CD4-positive, alpha-beta T cell treated with Interleukin-6 for 4 hours (primary cell): ENCODE measurements at places on chromosomes 2 and 18.
A peak's percentile ranks its signal among the peaks of the same experiment; 100 is the strongest.

- no peak for DNase-seq
These were observed 211.8 kb upstream of the DSEL start for GRCh38 chr18:67728364-67728763.

DNA sequence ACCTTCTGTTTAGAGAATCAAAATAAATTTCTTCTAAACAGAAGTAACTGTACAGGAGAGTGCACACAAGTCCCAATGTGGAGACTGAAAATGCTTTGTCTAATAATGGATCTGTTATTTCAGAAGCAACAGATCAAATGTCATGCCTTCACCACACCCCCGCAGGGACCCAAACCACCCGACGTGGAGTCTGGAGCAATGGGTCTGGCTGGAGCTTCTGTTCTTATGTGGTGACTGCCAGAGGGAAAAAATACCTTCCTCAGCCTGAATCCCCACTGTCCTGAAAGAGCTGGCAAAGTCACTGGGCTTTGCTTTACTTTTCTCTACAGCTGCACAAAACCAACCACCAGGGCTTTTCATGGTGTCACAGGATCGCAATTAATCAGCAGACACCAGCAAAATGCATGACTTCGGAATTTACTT is 119.0 kb upstream of the ZFP36L2 start:
- no peak for DNase-seq

GRCh38 chr2:188746727-188747126 is 227.4 kb upstream of the COL3A1 start:
- DNase-seq, result no peak

DNA sequence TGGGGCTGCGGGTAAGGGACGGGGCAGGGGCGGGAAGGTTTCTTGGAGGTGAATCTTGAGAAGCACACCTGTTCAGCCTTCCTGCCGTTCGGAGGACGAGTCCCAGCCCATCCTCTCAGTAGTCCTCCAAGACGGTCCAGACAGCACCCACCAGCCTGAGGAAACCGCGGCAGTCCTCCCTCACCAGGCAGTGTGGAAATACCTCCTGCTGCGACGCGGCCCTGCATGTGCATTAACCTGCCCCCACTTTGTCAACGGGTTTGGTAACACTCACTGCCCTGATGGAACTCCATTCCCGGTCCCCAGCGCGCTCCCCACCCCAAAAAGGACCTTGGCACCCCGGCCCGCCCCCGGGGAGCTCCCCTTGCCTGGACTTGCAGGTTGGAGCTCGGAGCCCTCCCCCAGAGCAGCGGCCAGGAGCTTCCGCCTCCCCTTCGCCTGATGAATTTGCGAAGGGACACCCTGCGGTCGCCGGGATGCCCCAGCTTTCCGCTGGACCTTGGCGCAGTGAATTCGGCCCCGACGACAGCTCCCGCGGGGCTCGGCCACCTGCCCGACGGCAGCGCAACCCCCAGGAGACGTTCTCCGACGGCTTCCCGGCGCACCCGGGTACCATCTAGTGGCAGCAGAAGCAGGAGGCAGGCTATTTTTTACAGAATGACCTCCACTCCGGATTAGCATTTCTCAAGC is 31.5 kb downstream of the ACVR1C start:
- peak; percentile 69 for DNase-seq

GRCh38 chr18:63454497-63454896 is 22.3 kb upstream of the SERPINB5 start:
- DNase-seq, result no peak

DNA sequence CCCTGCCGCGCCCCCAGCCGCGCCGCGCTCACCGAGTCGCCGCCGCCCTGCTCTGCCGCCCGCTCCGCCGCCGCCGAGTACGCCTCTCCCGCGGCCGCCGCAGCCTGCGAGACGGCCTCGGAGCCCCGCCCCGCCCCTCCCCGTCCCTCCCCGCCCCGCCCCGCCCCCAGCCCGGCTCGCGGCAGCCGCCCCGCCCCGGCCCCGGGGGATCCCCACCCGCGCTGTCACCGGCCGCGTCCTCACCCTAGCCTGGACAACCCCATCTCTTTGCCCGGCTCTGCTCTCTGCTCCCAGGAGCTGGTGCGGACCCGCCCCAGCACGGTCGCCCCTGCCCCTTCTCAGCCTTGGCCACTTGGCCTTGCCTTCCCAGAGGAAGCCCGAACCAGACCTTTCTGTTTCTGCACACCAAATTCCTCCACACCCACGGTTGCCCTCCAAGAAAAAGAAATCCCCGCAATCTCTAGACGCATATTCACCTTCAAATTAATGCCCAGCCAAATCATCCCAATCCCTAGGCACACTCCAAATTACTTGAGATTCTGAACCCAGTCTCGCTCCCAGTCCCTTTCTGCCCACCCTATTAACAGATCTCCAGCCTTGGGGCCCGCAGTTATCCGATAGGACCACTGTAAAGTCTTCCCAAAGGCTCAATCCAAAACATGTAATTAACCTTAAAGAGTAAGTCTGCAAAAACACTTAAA is at the start of gene CYRIA:
CYRIA (minus strand) TSS at position 87 of the 701 bp plus-strand sequence. CDS start 77,715 bp downstream, outside the sequence.
- peak; percentile 57 for DNase-seq

- no peak for DNase-seq
These were observed 24.2 kb upstream of the MCFD2 start for GRCh38 chr2:46939626-46940359.

DNA sequence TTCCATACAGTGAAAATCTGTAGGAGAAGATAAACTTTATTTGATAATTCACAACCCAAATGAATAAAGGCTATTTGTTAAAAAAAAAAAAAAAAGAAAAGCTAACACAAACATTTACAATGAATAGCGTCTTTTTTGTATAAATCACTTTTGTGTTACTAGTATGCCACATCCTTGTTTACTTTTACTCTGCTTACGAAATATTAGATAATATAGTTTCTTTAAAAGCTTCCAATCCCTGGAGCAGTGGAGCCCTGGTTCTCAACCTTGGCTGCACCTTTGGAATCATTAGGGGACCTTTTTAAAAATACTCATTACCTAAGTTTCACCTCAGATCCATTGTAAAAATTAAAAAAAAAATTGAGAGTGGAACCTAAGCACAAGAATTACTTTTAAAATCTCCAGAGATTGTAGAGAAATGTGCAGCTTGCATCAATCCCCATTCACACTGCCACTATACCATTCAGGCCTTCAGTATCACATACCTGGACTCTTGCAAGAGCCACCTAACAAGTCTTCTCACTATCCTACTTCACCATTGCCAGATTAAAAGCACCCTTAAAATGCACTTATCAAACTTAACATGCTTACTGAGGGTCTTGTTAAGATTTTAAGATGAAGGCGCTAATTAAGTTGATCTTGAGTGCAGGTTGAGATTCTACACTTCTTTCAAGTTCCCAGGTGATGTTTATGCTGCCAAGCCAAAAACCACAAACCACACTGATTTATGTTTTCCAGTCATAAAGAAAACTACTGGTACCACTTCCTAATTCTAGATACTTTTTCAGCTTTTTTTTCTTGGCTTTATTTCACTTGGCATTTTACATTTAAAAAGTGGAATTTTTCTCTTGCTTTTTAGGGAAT is 59.7 kb upstream of the ZC3H15 start:
- DNase-seq, result no peak

DNA sequence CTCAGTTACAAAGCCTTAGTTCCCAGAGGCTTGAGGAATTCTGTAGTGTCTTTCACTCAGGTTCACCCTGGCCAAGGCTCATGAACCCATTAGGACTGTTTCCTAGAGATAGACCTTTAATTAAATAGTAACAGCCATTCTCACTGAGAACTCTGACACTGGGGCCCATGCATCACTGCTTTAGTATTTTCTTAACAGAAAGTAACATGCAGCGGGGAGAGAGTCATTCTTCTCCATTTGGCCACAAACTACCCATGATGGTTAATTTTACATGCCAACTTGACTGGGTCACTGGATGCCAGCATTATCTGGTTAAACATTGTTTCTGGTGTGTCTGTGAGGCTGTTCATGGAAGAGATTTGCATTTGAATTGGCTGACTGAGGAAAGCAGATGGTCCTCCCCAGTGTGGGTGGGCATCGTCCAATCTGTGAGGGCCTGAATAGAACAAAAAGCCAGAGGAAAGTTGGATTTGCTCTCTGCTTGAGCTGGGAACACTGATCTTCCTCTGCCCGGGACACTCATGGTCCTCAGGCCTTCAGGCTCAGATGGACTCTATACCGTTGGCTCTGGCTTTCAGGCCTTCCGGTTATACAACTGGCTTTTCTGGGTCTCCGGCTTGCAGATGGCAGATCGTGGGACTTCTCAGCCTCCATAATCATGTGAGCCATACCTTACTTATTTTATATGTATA is 5.6 kb upstream of the CPLX4 start:
- no peak for DNase-seq

- DNase-seq, result no peak
These were observed 308.4 kb downstream of the XIRP2 start for GRCh38 chr2:167196461-167197252.

DNA sequence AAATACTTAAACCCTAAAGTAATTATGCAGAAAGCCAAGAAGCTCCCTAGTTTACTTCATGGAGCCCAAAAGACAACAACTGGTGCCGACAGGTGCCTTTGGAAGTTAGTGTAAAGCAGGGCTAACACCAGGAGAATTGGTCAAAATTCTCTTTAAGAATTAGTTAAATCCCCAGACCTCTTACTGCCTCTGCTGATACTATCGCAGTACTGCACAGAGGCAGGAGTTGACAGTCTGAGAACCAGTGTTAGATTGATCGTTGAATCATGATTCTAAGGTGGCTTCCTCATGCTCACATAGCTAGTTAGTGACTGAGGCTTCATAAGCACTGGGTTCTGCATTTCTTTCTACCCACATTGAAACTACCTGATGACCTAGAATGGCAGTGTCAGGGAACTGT is 445.0 kb downstream of the XIRP2 start:
- no peak for DNase-seq

- no peak for DNase-seq
These were observed 226.0 kb downstream of the TGIF1 start for GRCh38 chr18:3675994-3676393.

DNA sequence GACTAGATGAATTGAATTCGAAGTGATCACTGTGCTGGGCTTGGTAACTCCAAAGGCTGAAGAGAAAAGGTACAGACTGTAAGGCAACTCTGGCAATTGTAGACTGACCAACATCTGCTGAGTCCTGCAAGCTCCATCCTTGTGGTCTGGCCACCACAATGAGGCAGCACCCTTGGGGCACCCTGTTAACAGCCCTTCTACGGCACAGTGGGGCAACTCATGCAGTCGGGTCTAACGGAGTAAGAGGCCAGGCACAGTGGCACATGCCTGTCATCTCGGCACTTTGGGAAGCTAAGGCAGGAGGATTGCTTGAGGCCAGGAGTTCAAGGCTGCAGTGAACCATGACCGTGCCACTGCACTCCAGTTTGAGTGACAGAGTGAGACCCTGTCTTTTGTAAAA is 126.8 kb downstream of the ZAP70 start:
- no peak for DNase-seq

DNA sequence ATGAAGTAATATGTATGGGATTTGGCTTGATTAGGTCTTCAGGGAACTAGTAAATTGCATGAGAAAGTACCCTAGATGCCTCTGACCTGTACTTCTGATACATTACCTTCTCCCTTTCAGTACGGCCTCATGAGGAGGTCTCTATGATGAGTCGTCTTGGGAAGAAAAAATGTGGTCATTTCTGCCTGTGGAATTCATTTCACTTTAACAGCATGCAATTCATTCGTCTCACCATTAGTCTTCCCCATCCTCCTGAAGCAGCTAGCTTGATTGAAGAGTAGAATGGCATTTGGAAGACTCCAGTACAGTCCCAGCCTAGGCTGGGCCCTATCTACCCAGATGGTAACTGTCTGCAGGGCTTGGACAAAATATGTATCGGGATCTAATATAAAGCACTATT is 52.2 kb downstream of the TMX3 start:
- DNase-seq, result no peak

DNA sequence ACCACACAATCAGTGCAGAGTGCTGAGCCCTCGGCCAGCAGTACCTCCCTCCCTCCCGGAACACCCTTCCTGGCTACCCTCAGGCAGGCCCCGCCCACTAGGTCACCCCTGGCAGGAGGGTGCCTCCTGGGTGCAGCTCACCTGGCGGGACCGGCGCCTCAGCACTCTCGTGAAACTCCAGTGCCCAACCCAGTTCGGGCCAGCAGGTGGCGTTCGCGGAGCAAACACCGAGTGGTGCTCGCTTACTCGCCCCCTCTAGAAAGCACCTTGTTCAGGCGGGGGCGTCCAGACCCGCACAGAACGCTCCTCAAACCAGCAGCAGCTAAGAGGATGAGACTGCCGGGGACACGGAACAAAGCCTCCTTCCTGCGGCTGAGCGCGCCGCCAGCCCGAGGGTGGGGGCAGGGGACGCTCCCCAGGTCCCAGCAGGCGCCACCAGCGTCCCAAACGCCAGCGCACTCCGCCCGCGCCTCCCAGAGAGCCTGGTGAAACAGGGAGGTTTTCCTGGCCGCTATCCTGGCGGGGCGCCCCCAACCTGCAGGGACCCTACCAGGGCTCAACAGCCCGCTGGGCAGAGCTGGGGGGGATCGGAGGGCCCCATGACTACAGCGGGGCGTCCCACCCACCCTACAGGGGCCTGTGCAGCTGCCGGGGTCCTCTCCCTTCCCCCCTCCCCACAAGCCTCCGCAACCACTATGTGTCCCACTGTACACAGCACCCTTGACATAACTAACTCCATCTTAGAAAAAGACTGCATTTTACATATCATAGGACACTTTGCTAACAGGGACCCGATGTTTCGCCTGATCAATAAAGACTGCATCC is 44.7 kb downstream of the MRPS5 start:
- peak; percentile 97 for DNase-seq

- no peak for DNase-seq
These were observed 6.3 kb downstream of the TNFAIP6 start for GRCh38 chr2:151363709-151364108.

- no peak for DNase-seq
These were observed 28.4 kb upstream of the ID2 start for GRCh38 chr2:8653485-8653884.

DNA sequence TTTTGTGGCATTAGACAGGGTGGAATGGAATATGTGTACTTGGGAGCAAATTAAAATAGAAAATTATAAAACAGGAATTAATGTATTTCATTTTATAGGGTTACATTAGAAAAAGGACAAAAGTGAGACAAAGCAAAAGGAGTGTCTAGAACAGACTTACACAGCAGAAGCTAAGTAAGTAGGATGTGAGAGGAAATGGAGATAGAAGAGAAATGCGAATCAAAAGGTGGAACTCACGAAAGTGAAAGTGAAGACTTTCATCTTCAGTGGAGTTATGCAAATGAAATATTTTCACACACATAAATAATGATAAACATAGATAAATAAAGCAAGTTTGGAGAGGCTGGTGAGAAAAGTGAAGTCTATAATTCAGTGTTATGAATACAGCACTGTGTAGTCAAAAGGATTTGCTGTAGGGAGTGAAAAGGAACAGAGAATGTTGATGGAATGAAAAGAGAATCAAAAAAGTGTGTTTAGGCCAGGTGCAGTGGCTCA is 94.8 kb downstream of the DLGAP1 start:
- DNase-seq, result no peak
